ENCODE measurements at places on chromosomes 4 and X.
A peak's percentile ranks its signal among the peaks of the same experiment; 100 is the strongest.

GRCh38 chr4:88341227-88342192 is 37.1 kb upstream of the HERC6 start:
- DNase-seq: peak; percentile 59

DNA sequence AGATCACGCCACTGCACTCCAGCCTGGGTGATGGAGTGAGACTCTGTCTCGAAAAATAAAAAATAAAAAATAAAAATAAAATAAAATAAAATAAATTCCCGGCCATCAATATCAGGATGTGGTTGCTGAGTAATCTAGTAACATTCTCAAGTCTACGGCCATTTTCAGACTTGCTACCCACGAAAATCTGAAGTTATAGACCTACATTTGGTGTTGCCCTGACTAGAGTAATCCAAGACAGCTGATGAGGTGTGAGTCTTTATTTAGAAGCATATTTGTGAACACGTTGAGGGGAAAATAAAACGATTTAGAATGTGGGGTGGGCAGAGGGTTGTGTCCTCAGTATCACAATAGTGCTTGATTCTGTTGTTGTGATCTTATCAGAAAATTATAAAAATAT is 130.2 kb upstream of the MID1 start:
- no peak for DNase-seq

- DNase-seq: peak; percentile 45
These were observed 55.6 kb upstream of the TADA2B start for GRCh38 chr4:6987588-6987961.

DNA sequence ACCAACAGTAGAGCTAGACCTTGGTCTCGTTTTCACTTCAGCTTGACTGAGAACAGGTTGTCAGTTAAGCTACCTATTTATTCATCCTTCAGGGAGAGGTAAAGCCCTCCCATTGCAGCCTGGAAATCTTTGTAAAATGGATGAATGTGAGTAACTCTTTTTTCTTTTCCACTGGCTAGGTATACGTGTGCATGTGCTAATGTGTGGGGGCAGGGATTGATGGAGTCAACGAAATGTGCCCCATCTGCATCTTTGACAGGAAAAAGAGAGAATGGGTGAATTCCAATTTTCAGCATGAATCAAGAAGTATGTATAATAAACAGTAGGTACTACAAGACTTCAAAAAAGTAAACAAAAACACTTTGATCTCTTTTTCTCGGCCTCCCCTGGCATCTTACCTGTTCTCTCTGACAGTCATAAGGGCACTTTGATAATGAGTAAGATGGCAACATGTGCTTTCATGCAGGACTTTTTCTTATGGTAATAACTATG is at the start of gene IL21:
TSS of gene IL21 (minus strand) at position 51 of the 492 bp plus-strand sequence. CDS start 55 bp downstream, outside the sequence.
- no peak for DNase-seq

- no peak for DNase-seq
These were observed 129.2 kb downstream of the MANBA start for GRCh38 chr4:102631616-102632015.

- DNase-seq: peak; percentile 11
These were observed 60.2 kb upstream of the RPS6KA6 start for GRCh38 chrX:84248226-84248625.

GRCh38 chr4:7709431-7709830 is 230.2 kb downstream of the AFAP1 start:
- DNase-seq: no peak

DNA sequence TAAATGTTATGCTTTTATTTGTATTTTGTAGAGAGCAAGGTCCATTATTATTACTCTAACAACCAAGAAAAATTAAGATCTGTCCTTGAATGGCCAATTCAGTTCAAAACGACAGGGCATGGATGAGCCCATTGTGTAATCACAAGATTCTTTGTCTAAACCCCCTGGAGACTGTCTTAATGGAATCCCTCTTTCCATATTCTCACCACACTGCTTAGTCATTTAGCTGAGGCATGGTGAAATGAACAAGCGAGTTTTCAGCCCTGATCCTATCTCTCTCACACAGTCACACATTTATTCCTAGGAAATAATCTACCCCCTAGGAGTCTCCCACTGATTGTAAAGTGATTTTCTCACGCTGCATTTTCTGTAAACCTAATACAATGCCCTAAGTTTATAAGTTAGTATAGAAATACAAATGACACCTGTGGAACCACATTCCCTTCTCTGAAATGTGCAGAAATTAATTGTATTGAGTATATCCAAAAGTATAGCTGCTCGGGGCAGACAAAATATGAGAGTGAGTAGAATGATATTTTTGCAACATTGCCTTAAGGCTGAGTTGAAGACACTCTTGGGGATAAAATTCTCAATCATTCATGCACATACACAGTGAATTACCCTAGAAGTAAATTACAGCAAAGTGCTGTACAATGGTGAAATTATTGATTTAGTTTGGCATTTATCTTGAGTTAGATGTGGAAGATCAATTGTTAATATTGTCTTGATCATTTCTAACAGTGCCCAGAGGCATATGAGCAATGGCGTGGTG is 119.7 kb upstream of the PCDH7 start:
- peak; percentile 7 for DNase-seq

DNA sequence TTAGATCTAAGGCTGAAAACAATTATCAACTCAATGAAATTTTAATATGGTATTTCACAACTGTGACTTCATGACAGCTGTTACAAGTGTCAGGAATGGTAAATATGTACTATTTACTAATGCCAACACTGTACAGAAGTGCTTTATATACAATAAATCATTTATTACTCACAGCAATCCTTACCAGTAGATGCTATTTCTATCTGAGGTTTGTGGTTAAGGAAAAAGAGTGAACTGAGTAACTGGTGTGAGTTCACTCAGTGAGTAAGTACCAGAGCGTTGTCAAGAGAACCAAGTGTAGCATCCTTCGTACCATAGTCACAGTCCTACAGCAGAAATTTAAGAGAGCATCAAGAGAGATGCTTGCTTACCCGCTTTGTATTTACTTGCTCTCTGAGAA is 23.3 kb downstream of the MTHFD2L start:
- DNase-seq: peak; percentile 29

GRCh38 chrX:153538424-153538823 is 21.0 kb downstream of the ATP2B3 start:
- DNase-seq: no peak

DNA sequence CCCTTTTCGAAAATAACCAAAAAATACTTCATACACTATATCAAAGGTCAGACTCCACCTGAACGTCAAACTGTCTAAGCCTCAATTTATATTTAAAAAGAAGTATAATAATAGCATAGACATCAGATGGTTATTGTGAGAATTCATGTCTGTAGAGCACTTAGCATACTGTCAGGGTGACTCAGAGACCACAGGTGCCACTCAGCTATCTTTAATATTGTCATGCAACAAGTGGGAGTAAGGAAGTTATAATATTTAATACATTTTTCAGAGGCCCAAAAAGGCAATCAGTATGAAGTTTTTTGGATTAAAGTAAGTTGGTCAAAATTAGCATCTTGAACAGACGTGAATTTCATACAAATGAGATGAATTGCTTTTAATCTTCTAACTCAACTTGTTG is 93.3 kb downstream of the PHOX2B start:
- peak; percentile 52 for DNase-seq

DNA sequence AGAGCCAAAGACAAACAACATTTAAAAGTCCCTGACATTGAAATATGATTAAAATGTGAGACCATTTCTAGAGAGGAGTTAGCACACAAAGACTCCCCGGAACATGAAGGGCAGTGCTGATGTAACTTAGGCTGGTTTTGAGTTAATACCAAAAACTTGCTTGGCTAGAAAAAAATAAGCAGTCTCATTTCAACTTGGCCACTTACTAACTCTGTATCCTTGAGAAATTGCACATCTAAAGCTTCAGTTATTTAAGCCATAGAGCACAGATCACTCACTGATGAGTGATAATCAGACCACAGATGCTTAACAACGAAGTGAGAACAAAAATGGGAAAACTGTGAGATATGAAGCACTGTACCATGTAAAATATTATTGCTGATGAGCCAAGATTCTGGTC is 65.9 kb upstream of the MAOA start:
- no peak for DNase-seq

- no peak for DNase-seq
These were observed 142.9 kb upstream of the ARX start for GRCh38 chrX:25158635-25159034.

GRCh38 chr4:68077737-68078136 is 51.9 kb downstream of the TMPRSS11F start:
- no peak for DNase-seq

- DNase-seq: peak; percentile 38
These were observed 92.5 kb downstream of the ANK2 start for GRCh38 chr4:113141901-113142346.
